ENCODE measurements at places on chromosomes 5 and 9. TPM values are rescaled to one million over a fixed set of nuclear protein-coding genes. Genes with fewer than 3 reads are reported as not detected.

Gene C5orf63
- polyA plus RNA-seq: 6.0 TPM

Gene CCDC187
- polyA plus RNA-seq: 0.04 TPM

Gene HDAC3
- polyA plus RNA-seq: 48.3 TPM

Gene CDC26
- 19.2 TPM for polyA plus RNA-seq

Gene SIGMAR1
- 52.0 TPM for polyA plus RNA-seq

- DNase-seq: no peak
Observed at GRCh38 chr5:52985306-52985705, 3.8 kb upstream of the ITGA2 start.

DNA sequence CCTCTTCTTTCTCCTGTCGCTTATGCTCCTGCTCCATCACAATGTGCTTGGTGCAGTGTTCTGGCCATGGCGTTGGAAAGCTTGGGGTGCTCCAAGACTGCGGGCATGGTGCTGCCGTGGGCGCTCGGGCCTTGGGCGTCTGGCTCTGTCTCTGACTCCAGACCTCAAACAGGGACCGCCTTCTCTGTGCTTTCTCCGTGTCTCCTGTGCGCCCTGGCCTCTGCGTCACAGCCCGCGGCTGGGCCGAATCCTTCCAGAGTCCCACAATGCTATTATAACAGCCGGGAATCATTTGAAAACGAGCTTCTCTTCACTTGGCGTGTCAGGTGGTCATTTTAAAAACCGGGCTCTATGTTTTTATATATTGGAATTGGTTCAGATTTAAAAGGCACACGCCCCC is 32.4 kb upstream of the PUM3 start:
- no peak for DNase-seq

DNA sequence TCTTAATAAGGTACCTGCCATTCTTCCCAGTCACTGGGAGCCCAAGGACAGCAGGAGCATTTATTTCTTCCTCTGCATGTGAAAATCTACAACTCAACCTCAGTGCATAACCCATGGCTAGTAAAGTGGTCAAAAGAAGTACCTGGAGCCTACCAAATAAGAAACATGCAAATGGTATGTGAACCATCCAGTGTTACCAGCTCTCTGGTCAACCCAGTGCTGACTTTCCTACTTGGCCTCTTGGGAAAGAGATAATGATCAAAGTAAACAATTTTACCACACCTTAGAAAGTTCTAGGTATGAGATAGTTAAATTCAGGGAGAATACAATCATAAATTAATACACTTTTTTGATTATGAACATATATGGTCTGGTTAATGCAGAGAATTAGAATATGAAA is 325.6 kb downstream of the ENC1 start:
- no peak for DNase-seq

GRCh38 chr9:8799206-8799605 is 999.6 kb upstream of the DMAC1 start:
- DNase-seq: no peak

DNA sequence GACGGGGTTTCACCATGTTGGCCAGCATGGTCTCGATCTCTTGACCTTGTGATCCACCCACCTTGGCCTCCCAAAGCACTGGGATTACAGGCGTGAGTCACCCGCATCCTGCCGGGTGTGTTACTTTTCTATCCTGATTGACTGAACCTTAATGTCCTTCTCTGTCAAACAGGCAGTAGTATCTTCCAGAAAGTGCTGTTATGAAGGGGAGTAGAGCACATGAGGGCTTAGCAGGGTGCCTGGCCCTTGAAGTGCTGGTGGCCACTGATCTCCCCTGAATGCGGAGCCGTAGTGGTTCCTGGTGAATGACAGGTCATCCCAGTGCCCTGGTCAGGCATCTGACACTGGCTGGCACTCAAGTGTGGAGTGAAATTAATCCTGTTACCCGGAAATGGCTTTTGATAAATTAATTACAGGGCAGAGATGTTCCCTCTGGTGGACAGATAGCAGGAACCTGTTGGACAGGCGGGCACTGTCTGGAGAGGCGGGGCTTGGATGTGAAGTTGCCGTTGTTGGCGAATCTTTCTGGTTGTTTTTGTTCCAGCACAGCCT is 28.4 kb downstream of the PRRC2B start:
- DNase-seq: no peak

DNA sequence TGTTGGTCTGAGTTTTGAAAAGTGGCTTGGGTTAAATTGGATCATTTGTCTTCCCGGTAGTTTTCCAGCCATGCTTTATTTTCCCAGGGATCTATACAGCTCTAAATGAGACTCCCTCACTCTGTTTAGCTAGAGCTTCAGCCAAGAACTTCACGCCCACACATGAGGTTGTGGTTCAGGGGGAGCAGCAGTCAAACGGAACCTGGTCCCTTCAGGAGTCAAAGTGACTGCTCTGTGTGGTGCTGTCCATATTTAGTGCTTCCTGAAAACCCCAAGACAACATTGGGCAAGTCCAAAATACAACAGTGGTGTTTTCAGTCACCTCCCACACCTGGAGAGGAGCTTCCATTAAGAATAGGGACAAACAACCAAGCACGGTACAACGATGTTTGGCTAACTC is 90.5 kb downstream of the ANKH start:
- DNase-seq: no peak

DNA sequence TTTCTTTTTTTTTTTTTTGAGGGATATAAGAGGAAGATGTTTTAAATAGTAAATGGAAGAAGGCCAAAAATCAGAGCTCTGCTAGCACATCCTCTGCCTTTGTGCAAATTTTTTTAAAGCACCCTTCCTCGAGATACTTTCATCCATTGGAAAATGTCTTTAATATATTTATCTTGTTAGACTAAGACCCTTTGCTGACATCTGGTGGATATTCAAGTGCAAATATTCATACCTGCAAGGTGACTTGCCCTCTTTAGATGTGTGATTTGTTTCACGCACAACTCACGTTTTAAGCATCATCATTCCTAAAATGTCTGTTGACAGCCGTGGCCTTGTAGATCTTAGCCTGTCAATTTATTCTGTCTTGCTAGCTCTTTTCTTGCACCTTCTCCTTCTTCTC is 258.5 kb downstream of the AGTPBP1 start:
- DNase-seq: no peak

All from hindlimb muscle (tissue), 1 donor.